ENCODE measurements at places on chromosomes 1 and 21.

DNA sequence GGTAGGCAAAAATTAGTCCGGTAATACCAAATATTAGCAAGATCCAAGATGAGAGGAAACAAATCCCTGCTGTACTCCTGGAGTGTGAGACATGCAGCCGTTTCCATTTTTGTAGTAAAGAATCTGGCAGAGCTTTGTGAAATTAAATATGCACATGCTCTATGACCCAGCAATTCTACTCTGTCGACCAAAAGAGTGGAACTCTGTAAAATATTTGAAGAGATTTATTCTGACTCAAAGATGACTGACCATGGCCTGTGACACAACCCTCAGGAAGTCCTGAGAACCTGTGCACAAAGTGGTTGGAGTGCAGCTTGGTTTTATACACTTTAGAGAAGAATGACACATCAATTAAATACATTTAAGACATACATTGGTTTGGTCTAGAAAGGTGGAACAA is 16.2 kb downstream of the HAX1 start:
- no peak for DNase-seq

- peak; percentile 94 for DNase-seq
Measured at GRCh38 chr1:6205849-6206519, at the start of gene RNF207. TSS of gene RNF207 (plus strand) at chr1:6206119. CDS start at chr1:6206536, 417 bp downstream.

DNA sequence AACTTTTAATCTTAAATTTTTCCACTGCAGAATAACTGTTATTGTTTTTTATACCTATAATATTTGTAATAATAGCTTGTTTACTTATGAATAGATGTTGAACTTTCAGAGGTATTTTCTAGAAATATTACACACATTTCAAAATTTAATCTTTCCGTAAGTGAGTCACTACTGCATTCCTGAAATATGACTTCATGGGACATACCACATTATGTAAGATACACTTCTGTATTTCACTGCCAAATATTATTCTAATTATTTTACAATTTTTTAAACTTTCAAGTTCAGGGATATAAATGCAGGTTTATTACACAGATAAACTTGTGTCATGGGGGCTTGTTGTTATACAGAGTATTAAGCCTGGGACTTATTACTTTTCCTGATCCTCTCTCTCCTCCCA is 2220.5 kb downstream of the NCAM2 start:
- no peak for DNase-seq

DNA sequence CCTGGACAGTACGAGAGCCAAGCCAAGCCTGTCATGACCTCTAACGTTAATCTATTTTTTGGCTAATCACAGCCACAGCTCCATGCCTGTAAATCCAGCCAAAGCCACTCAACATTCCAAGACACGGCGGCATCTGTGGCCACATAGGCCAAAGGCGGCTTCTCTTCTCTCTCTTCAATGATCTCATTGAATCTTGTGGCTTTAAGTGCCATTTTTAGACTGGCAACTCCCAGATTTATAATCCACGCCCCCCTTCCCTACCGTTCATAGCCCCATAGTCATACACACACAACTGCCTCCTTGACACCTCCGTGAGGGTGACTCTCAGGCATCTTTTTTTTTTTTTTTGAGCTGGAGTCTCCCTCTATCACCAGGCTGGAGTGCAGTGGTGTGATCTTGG is 5.7 kb upstream of the SELENON start:
- DNase-seq = no peak

DNA sequence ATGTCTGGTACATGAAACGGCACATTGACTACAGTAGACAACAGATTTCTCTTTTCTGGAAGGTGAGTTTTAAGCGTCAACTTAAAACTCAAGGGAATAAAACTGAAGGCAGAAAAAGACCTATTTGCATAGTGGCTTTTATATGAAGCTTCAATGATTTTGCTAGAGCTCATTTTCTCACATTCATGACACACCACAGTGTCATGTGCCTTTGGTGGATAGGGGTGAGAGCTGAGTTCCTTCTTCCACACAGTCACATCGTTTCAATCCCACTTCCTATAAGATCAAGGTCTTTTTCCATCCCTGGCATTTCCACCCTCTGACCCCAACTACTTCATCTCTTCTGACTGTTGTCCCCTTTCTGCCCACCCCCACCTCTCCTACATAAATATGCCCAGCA is 31.0 kb downstream of the IL12RB2 start:
- no peak for DNase-seq

DNA sequence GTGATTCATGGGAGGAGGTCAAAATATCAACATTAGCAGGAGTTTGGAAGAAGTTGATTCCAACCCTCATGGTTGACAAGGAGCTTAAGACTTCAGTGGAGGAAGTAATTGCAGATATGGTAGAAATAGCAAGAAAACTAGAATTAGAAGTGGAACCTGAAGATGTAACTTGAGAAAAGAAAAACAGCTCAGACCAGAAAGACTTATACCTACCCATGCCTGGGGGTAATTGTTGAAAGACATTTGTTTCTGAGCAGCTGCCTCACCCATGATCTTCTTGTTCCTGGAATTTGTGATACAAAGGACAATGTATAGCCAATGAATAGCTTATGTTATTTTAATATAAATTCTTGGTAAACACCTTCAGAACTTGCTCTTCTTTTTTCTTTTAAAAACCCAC is 128.6 kb downstream of the LRIG2 start:
- DNase-seq = no peak

GRCh38 chr1:37453647-37454046 is 20.7 kb upstream of the ZC3H12A start:
- no peak for DNase-seq

GRCh38 chr1:53190210-53190611 is 6.4 kb upstream of the CPT2 start:
- no peak for DNase-seq

- DNase-seq = no peak
Measured at GRCh38 chr1:80882553-80882952, 918.2 kb upstream of the ADGRL2 start.

- peak; percentile 65 for DNase-seq
Measured at GRCh38 chr21:24045775-24046215, 1561.5 kb downstream of the MRPL39 start.

- DNase-seq = no peak
Measured at GRCh38 chr21:37811711-37812110, 104.5 kb downstream of the KCNJ6 start.

- DNase-seq = no peak
Measured at GRCh38 chr1:63624911-63625310, 31.7 kb downstream of the PGM1 start.

GRCh38 chr1:59356627-59357026 is 59.7 kb downstream of the FGGY start:
- DNase-seq = no peak

- DNase-seq = peak; percentile 20
Measured at GRCh38 chr1:115810609-115811008, 30.3 kb downstream of the NHLH2 start.

DNA sequence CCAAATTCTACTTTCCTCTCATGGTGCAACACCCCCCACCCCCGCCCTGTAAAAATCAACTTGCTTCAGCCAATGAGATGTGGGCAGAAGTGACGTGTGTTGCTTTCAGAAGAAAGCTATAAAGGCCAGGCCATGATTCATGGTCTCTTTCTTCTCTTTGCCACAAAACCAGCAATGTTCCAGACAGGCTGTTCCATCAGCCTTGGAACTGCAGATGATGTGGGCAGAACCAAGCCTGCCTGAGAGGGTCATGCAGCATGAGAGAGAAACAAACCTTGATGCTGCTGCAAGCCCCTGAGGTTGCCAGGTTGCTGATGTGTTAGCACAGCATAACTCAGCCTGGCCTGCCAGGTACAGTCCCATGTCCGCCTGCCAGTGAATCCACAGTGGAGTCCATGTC is 41.8 kb downstream of the MIS18A start:
- DNase-seq = no peak

DNA sequence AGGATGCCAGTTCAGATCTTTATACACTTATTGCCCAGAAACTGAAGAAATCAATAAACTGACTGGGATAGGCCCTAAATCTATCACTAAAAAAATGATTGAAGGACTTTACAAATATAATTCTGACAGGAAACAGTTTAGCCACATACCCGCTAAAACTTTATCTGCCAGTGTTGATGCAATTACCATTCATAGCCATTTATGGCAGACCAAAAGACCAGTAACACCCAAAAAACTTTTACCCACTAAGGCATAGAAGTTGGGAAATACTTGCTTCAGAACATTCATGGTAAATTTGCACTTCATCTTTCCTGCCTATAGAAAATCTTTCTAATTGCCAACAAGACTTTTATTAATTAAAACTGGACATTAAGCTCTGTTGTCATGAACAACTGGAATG is 15.0 kb upstream of the GPR25 start:
- DNase-seq = no peak

GRCh38 chr1:231216498-231216897 is 24.5 kb upstream of the GNPAT start:
- DNase-seq = no peak

DNA sequence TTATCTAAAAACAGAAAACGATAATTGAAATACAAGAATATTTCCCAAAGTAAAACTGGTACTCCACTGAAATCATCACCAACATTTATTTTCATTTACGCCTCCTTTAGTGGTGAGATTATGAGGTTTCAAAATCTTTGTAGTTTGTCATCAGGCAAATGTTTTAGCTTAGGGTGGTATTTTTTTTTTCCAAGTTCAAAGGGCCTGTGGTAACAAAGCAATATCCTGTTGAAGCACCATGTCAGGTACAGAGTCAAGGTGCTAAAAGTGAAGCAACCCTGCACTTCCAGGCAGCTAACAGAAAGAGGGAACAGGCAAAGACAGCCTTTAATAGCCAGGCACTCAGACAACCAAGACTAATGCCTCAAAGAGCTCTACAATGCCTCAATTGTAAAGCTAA is 89.2 kb downstream of the JAK1 start:
- peak; percentile 85 for DNase-seq

- DNase-seq = peak; percentile 53
Measured at GRCh38 chr1:77926561-77927357, 38.3 kb downstream of the NEXN start.

DNA sequence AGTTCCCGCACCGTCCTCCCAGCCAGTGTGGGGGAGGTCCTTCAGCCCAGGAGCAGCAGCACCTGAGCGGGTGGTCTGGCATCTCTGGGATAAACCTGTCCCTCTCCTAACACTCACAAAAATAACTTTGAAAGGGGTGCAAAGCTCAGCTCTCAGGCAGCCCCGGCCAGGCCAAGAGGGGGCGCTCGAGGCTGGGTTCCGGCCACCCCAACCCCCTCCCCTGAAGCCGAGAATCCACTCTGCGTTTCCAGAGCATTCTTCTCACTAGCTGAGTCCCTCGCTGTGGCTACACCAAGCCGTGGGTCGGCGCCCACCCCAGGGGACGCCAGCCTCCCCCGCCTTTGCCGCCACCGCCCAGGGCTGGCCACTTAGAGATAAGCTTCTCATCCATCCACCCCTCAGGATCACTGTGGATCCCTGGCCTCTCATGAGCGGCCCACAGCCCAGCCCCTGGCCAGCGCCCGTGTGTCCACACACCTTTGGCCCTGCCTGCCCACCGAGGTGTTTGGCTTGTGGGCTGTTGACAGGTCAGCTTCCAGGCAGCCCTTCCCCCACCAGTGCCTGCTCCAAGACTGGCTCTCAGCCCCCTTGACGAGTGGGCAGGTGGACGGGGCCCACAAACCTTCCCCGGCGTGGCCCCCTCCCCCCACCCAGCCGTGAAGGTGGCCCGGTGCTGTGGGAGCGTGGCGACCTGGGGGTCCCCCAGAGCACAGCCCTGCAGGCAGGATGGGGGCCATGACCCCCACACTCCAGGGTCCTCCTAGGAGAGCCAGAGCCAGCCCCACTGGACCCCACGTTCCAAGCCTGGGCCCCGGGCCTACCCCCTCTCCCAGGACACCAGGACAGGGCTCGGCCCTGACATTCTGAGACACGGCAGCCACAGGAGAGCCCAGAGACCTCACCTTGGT is 1.9 kb downstream of the FTCD start:
- peak; percentile 86 for DNase-seq

GRCh38 chr21:36980280-36981048 is 14.0 kb upstream of the HLCS start:
- DNase-seq = peak; percentile 64

DNA sequence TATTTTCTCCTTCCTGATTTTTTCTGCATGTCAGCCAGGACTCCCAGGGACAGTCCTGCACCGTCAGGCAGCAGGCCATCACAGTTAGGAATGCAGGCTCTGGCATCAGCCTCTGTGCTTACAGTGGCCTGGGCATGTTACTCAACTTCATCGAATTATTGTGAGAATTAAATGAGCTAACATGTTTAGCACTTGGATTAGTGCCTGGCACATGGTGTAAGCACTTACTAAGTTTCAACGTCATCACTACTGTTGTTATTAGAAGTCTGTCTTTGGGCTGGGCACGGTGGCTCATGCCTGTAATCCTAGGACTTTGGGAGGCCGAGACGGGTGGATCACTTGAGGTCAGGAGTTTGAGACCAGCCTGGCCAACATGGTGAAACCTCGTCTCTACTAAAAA is 45.1 kb downstream of the SCCPDH start:
- no peak for DNase-seq

GRCh38 chr1:31978843-31979400 is 34.7 kb upstream of the KHDRBS1 start:
- DNase-seq = no peak

DNA sequence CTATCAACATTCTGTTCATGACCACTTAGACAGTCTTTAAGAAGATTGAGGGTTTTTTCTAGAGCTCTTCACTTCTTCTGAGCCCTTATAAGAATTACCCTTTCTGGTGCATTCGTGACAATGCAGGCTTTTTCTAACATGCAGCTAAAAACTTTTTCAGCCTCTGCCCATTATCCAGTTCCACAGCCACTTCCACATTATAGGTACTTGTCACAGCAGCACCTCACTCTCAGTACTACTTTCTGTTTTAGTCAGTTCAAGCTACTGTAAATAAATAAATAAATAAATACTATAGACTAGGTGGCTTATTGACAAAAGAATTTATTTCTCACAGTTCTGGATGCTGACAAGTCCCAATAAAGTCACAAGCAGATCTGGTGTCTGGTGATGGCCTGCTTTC is 284.4 kb upstream of the PKN2 start:
- no peak for DNase-seq

DNA sequence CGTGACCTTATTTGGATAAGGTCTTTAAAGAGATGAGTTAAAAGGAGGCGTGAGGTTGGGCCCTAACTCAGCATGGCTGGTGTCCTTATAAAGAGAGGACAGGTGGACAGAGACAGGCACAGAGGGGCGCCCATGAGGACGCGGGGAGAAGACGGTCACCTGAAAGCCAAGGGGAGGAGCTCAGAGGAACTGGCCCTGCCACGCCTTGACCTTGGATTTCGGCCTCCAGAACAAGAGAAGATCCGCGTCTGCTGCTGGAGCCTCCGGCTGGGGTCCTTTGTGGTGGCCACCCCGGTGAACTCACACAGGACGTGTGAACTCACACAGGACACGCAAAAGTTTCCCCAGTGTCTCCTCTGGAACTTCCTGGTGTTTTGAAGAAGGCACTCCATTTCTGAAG is 122.7 kb downstream of the SIK1 start:
- DNase-seq = no peak

- no peak for DNase-seq
Measured at GRCh38 chr1:214989341-214989740, 93.2 kb upstream of the KCNK2 start.

DNA sequence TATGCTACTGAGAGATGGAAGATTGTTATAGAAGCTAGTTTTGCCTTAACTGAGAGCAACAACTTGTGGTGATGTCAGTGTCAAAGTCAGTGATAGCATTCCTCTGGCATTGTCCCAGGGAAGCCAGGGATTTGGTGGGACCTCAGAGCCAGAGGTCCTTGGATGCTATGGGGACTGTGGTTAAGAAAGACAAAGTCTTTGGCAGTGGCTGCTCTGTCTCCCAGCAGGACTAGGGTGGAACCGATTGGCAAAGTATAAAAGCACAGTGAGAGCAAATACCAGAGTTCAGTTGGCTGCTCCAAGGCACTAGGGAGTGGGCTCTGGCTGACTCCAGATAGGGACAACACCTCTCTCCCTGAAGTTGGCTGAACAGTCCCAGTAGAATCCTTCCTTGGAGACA is 104.8 kb downstream of the GDAP2 start:
- no peak for DNase-seq

Data from activated CD4-positive, alpha-beta T cell treated with anti-CD3 and anti-CD28 coated beads, Interleukin-2, amount 10 ng/mL, durations not matched to agents 24 days and 14 days (primary cell).